Eye (tissue), 1 donor: ENCODE measurements at places on chromosomes 11 and 22.
A peak's percentile ranks its signal among the peaks of the same experiment; 100 is the strongest.

GRCh38 chr11:47981667-47982404 is 1.5 kb downstream of the PTPRJ start:
- no peak for DNase-seq

- peak; percentile 35 for DNase-seq
These were observed 14.0 kb downstream of the CELF1 start for GRCh38 chr11:47538741-47539565.

DNA sequence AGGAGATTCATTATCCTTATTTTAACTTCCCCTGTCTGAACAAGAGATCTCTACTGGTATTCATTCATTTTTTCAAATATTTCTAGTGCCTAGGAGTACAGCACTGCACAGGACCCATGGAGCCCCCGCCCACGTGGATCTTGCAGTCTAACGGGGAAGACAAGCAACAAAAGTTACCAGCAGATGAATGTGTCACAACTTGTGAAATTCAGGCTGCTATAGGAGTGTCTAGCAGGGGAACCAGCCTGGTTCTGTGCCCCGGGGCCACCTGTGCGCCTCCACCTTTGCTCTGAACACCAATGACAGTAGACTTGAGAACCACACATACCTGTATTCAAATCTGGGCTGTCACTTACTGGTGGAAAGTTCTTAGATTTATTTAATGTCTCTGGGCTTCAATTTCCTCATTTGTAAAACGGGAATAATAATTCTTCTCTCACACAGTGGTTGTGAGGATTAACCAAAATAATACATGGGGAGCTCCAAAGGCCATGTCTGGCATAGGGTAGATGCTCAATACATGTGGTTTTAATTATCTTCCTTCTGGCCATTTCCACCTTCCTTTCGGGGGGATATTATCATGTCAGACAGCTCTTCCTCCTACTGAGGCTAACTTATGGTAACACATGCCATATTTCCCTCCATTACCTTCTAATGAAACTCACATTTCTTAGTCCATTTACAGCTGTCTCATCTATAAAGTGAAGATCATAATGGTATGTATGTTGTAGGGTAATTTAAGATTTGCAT is 17.8 kb downstream of the POU2AF1 start:
- DNase-seq, result no peak

DNA sequence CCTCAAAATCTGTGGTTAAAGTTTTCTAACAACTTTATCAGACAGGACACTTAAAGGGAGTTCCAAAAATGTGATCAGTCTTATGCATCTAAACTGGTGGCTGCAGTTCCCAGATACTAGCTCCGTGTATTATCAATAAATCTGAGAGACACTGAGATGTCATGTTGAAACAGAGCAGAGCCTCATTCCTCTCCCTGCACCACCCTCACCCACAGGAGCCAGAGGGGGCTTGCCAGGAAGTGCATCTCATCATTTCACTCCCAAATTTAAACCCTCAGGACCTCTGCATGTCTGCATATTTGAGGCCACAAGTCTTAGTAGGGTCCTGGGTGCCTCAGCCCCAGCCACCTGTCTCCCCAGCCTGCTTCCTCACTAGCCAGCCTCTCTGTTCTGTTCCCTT is 167.4 kb upstream of the NTM start:
- DNase-seq, result no peak

DNA sequence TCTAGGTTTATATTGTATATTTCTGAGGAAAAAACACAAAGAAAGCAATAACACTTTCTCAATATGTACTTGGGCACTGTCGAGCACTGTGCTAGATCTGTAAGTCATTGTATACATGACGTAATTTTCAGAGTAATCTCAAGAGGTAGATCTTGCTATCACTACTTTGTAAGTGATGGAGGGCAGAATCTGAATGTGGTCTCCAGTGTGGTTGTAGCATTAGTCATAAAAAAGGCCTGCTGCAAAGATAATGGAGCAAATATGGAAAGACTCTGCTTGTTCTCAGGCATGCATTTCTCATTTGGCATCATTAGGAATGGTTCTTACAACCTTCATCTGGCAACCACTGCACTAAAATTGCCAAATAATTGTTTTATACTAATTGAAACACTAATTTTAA is 419.8 kb upstream of the CCDC179 start:
- DNase-seq, result no peak
